ENCODE measurements at places on chromosomes 6 and 20.

DNA sequence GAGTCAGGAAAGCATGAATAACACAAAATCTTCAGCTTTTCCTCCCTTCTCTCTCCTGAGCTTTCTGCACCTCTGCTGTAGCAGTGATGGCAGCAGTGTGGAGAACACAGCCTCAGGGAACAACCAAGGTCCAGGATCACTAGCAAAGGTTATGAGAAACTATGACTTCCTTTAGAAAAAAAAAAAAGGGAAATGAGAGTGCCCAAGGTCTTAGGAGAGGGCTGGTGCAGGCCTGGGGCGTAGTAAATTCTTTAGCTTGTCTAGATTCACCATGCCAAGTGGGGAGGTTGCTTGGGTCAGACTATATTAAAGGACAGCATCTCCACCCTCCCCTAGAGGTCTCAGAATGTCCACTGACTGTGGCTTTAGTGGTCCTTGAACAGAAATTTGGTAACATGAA lies 40.4 kb upstream of the POLR1H start:
- no peaks in the 10 kb centered on the region for H3K4me1 ChIP-seq
- no peaks in the 10 kb centered on the region for H3K27me3 ChIP-seq
- H3K4me3 ChIP-seq, result no peak overlapping the region
- DNase-seq, result no peak
- H3K36me3 ChIP-seq, result no peaks in the 10 kb centered on the region

DNA sequence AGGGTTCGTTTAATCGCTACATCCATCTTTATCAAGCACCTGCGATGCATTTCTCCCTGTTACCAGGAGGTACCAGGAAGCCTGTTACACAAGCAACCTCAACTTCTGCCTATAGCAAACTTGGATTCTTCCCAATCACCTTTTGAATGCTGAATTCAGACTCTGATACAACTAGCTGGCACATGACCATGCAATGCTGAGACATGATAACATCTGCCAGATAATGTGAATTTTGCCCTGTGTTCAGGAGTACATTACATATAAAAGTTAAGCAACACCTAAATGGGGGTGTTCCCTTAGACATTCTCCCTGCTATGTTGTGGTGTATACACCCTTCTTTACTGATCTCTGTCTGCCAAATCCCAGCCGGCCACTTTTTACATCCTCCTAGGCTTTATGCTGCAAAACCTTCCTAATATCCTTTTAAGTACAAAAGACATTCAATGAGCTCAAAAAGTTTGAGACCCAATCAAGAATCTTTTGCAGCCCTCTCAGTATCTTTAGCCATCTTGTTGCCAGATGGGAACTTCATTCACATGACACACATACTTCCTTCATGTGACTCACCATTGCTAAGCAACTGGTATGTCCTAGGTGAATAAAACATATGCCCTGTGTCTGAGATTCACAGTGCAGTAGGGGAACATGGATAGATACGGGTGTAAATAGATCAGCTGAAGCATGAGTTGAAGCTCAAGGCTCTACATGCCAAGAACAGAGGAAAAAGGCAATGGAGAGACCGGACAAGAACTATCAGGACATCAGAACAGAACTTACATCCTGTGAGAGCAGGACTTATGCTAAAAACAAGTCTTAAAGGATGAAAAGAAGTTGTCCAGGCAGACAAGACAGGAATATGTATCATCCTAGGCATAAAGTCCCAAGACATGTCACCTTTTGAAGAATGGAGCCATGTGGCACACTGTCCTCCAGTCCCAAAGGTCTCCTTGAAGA lies 84.3 kb downstream of the ZHX3 start:
- peak; percentile 34 for DNase-seq
- no peaks in the 10 kb centered on the region for H3K36me3 ChIP-seq
- no peaks in the 10 kb centered on the region for H3K27me3 ChIP-seq

DNA sequence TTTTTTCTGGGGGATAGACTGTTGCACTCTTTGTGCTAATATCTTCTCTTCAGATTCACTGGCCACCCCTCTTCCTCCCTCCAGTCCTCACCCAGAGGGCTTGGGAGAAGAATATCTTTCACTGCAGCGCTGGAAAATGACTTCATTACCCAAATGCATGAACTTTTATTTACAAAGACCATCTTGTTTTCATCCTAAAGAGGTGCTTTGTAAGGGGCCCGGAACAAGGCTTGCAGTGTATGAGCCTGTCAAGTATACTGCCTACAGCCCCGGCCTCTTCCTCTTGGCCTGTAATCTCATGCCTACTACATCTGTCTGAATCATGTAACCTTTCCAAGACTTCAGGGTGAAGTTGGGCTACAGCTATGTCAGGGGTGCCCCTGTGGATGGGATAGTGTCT lies 554 bp upstream of the LAMA4 start:
- H3K4me1 ChIP-seq, result peaks cover 8% of the 10 kb centered on the region
- no peak overlapping the region for H3K27ac ChIP-seq
- no peak overlapping the region for H3K4me3 ChIP-seq
- DNase-seq, result no peak
- no peaks in the 10 kb centered on the region for H3K36me3 ChIP-seq

DNA sequence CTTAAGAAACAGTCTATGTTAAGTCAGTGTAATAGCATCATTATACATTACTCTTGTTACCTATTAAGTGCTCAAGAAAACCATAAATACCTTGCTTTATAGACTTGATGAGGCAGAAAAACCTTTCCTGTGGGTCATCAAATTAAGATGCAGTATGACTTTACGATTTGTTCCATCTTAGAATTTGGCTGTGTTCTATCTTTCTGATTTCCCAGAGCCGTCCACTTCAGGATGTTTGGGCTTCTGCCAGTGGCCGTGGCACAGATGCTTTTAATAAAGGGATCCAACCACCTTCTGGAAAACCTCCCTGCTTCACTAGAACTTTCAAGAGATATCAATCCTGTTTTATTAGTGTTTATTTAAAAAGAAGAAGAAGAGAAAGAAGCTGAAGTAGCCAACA lies 71.2 kb downstream of the PDE7B start:
- H3K36me3 ChIP-seq, result no peaks in the 10 kb centered on the region
- no peak overlapping the region for H3K27ac ChIP-seq
- H3K27me3 ChIP-seq, result no peaks in the 10 kb centered on the region
- no peaks in the 10 kb centered on the region for H3K4me1 ChIP-seq
- DNase-seq, result no peak

GRCh38 chr6:149694921-149695320 lies 23.0 kb downstream of the LATS1 start:
- no peak overlapping the region for H3K4me3 ChIP-seq
- H3K27ac ChIP-seq, result no peak overlapping the region
- H3K27me3 ChIP-seq, result no peaks in the 10 kb centered on the region
- DNase-seq, result no peak
- no peaks in the 10 kb centered on the region for H3K4me1 ChIP-seq

- no peaks in the 10 kb centered on the region for H3K27me3 ChIP-seq
- no peak overlapping the region for H3K4me3 ChIP-seq
- no peak overlapping the region for H3K27ac ChIP-seq
Measured at GRCh38 chr6:95431637-95432228, 145.6 kb upstream of the MANEA start.

DNA sequence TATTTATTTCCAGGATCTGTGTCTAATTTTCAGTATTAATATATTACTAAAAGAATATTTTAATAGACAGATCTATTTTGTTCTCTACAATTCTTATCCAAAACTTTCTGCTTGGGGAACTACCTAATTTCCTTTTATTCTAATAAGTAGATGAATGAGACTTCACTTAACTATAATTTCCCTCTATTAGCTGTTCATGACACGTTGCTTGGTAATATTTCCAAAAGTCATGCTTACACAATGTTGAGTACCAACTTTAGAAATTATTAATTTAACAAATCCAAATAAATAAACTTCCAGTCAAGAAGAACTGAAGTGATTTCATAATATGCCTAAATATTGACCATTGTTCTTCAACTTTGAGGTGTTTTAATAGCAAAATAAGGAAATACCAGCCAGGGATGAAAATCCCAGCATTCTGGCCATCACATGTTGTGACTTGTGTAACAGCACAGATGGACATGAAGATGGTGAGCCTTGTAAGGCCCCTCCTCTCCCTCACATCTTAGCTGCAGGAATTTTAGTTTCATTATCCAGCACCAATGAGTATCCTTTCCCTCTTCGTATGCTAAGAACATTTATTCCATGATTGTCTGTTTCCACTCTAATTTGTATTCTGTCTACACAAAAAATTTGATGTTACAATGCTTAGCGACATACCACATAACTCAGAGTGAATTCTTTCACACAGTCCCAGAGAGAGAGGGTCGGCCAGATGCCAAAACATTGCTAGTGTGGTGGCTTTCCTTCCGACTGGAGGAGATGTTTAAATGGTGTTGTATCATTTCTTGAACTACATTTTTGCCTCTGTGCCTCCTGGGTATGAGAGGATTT lies 137.5 kb downstream of the FOXA2 start:
- H3K4me3 ChIP-seq, result no peak overlapping the region
- no peak overlapping the region for H3K27ac ChIP-seq
- no peaks in the 10 kb centered on the region for H3K4me1 ChIP-seq
- no peak for DNase-seq

DNA sequence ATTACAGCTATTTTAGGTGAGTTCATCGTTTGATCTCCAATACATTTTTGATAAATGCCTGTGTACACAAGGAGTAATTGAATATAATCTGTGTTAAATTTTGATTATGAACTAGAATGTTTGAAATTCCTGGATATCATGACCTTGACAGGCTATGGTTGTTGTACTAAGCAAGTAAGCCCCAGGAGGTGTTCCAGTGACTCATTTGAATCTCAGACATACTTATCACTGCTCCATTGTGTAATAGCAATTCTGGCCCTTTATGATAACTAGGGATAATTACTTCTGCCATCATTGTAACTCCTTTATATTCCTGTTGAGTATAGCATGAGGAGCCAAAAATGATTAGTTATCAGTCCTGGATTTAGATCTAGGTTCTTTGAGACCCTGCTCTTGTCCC lies 1424.6 kb upstream of the ADGRB3 start:
- H3K27me3 ChIP-seq, result no peaks in the 10 kb centered on the region
- no peaks in the 10 kb centered on the region for H3K4me1 ChIP-seq
- no peaks in the 10 kb centered on the region for H3K36me3 ChIP-seq
- no peak overlapping the region for H3K4me3 ChIP-seq

GRCh38 chr20:11870411-11870810 lies 47.3 kb upstream of the BTBD3 start:
- no peaks in the 10 kb centered on the region for H3K36me3 ChIP-seq
- H3K4me3 ChIP-seq, result no peak overlapping the region
- H3K27me3 ChIP-seq, result no peaks in the 10 kb centered on the region
- no peaks in the 10 kb centered on the region for H3K4me1 ChIP-seq

- peaks cover 1% of the 10 kb centered on the region for H3K4me1 ChIP-seq
- no peak overlapping the region for H3K27ac ChIP-seq
- DNase-seq, result no peak
- H3K27me3 ChIP-seq, result no peaks in the 10 kb centered on the region
Measured at GRCh38 chr6:19925533-19925932, 88.4 kb downstream of the ID4 start.

DNA sequence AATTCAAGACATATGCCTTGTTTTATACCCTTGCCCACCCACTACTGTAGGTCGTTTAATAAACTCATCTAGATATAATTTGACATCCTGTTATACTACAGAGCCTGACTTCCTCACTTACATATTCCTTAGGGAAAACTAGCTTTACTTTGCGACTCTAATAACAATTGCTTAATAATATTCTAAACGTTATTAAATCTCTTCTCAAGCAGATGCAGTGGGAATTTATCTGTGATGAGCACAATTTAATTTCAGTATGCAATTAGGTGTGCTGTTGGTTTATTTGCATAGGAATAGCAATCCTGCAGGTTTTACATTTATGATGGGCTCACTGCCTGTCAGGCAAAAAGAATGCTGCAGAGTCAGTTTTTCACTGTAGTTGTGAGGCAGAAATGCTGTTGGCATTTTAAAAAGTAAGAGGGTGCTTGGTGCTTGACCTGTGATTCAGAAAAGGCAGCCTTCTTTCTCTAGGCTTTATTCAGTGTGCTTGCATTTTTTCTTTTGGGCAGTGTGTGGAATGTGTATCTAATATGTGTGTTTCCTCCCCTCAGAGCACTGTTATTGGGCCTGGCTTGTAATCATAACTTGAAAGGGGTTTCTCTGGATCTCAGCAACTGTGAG lies 152.3 kb upstream of the SCGN start:
- H3K36me3 ChIP-seq, result no peaks in the 10 kb centered on the region
- DNase-seq, result peak; percentile 68
- H3K4me1 ChIP-seq, result peaks cover 2% of the 10 kb centered on the region
- no peak overlapping the region for H3K4me3 ChIP-seq
- no peak overlapping the region for H3K27ac ChIP-seq

DNA sequence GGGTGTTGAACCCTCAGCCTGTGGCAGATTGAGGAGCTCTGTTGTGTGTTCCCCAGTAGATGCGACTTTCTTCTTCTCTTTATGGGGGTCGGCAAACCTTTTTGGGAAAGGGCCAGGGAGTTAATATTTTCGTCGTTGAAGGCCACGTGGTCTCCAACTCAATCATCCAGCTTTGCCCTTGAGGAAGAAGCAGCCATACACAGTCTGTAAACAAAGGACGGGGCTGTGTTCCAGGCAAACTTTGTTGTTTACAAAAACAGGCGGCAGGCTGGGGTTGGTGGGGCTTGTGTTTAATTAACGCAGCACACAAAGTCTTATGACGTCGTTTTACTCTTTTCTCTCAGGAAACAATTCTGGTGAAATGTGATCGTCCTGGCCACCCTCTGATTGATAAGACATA lies 20.2 kb downstream of the KIF25 start:
- no peak overlapping the region for H3K27ac ChIP-seq
- H3K4me3 ChIP-seq, result no peak overlapping the region
- DNase-seq, result no peak
- no peaks in the 10 kb centered on the region for H3K4me1 ChIP-seq

DNA sequence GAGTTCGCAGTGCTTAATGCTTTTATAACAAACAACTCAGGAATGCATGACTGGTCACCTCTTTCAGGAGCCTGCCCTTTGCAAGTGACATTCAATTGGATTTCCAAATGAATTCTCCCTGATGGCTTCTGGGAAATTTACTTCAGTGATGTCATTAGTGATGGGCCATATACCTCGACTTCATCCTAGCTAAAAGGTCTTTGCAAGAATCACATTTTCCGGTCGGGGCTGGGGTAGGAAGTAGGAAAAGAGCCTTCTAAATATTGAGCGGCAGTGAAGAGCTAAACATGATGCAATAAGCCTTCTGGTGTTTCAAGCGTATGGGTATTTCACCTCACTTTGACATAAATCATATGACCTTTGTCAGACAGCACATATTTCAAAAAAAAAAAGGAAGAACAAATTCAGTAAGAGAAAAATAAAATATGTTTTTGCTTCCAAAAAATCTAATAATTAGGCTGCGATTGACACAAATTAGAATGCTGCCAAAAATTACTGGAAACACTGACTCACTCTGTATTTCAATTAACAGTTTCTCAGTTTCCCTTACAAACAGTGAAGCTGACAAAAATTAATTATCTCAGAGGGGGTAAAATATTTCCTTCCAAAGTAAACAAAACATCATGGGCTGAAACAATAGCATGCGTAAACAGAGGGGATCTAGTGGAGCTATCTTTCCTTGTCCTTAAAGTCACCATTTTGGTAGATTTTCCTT lies 39.8 kb downstream of the ADTRP start:
- H3K27ac ChIP-seq, result no peak overlapping the region
- peaks cover 2% of the 10 kb centered on the region for H3K4me1 ChIP-seq
- no peak overlapping the region for H3K4me3 ChIP-seq
- no peaks in the 10 kb centered on the region for H3K27me3 ChIP-seq

All from mesendoderm (in vitro differentiated cells).